Amygdala (tissue), 56 donors: ENCODE measurements at places on chromosomes 4 and X.

DNA sequence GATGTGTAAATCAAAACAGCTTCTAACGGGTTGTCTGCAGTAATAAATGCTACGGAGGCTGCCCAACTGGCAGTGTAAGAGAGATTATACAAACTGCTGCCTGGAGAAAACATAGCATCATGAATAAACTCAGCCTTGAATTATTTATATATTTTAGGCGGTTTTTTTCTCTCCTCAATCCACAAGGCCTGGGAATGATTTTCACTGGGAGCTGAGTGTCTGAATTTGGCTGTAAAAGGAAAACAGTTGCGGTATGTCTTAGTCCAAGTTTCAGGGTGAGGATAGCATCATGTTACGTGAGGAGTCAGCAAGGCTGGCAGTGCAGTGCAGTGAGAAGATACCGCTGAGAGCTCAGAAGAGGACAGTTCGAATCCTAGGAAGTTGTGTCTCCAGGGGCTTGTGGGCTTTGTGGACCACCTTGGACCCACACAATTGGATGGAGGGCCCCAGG lies 291.5 kb upstream of the BOD1L1 start:
- no peak for DNase-seq

- DNase-seq: no peak
Measured at GRCh38 chrX:123340696-123341095, 156.6 kb downstream of the GRIA3 start.

DNA sequence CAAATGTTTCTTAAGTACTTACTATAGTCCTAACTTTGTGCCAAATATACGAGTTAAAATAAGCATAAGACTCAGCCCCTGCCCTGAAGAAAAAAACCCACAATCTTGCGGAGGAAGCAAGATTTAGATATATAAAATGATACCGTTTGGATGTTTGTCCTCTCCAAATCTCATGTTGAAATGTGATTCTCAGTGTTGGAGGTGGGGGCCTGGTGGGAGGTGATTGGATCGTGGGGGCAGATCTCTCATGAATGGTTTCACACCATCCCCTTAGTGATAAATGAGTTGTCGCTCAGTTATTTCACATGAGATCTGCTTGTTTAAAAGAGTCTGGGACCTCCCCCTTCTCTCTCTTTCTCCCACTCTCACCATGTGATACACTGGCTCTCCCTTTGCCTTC lies 28.7 kb downstream of the EFHC2 start:
- no peak for DNase-seq

GRCh38 chr4:15004739-15005301 lies 2.5 kb downstream of the CPEB2 start:
- DNase-seq: peak; percentile 69

GRCh38 chr4:153905231-153905630 lies 116.3 kb upstream of the SFRP2 start:
- DNase-seq: no peak

DNA sequence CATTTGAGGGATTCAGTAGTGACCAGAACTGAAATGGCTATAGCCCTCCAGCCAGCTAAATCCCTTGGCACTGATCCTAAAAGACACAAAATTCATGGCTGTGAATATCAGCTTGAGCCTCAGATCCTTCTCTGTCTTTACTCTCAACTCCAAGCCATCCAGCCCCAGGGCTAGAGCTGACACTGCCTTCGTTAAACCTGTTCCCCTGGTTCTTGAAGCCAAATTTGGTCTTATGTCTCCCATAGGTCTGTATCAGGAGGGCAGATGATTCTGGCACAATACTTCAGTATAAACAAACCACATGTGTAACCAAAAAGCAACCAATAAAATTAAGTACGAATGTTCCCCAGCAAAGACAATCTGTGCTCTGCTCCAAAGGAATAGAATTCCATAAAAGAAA lies 78.0 kb downstream of the ANOS1 start:
- DNase-seq: no peak

DNA sequence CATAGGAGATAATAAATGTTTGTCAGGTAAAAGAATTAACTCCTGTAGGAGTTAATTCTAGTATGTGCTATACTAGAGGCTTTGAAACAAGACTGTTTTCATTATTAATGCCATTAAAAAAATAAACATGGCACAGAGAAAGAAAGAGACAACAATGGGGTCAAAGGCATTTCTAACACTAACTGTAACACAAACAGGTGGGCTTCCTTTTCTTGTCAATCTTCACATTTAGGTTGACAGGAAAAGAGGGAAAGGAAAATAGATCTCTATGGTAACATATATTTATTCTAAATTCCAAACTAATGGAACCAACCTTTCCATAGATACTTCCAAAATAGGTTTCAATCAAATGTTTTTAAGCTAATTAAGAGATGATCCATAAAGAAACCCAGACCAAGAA lies 9.8 kb downstream of the ANKRD17 start:
- no peak for DNase-seq

DNA sequence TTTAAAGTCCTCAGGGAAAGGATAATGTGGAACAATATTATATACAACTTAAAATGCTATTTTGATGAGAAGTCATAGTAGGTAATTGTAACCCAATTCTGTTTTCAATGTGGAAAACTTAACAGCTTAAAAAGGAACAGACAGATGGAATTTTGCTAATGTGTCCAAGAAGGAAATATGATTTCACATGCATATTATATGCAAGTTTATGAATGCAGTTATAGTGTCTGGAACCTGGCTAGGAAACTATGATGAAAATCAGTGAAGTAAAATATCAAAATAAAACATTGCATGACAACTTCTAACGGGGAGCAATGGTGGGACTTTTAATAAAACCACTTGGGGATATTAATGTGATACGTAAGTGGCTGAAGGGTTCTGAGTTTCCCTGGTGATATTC lies 152.6 kb upstream of the HAND2 start:
- DNase-seq: no peak

DNA sequence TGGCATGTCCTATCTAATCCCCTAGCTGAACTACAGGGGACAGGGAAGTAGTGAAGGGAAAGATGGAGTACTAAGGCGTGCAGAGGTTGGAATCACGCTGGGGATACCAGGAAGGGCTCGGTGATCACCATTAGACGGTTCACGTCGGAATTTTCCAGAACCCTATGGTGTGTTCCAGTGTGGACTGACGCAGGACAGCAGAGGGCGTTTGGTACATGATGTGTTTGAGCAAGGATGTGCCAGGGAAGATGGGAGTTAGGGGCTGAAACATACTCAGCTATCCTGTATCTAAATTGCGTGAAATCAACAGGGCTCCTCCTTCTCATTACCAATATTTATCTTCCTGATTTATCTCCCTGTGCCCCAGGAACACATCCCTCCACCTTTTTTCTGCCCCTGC lies 33.7 kb downstream of the PRPS2 start:
- DNase-seq: no peak

- no peak for DNase-seq
Measured at GRCh38 chr4:45323453-45324058, 597.2 kb upstream of the GNPDA2 start.

- no peak for DNase-seq
Measured at GRCh38 chr4:81876106-81876505, 404.4 kb upstream of the RASGEF1B start.

DNA sequence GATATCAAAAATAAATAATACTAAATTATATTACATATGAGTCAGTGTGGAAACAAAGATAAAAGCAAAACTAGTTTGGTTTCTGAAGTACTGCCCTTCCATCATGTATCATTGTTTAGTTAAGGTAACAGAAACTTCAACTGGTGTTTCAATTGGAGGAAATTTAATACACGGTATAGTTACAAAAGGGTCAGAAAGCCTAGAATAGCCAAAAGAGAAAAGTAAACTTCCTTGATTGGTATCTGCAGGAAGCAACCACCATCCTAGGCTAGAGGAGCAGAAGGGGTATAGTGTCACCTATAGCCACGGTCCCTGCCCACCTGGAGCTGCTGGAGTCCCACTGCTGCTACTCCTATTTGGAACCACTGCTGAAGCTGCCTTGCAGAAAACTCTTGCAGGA lies 185.6 kb downstream of the SLC7A11 start:
- DNase-seq: no peak

DNA sequence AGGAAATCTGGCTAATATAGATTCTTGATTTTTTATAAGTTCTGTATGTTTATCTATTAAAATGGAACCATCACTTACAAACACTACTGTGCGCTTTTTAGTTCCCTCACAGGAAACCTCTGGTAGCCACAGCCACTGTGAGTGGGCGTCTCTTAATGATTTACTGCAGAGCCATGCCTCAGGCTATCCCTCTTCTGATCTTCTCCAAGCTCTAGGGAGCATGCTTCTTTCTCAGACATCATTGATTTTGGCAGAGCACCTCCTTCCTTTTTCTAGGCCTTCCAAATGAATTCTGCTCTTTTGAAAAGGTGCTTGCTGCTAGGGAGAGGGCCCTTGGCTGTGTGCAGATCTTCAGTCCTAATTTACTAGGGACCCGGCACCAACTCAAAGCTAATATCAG lies 61.1 kb upstream of the STS start:
- DNase-seq: no peak

GRCh38 chr4:20254511-20255250 lies 3.0 kb downstream of the SLIT2 start:
- no peak for DNase-seq

DNA sequence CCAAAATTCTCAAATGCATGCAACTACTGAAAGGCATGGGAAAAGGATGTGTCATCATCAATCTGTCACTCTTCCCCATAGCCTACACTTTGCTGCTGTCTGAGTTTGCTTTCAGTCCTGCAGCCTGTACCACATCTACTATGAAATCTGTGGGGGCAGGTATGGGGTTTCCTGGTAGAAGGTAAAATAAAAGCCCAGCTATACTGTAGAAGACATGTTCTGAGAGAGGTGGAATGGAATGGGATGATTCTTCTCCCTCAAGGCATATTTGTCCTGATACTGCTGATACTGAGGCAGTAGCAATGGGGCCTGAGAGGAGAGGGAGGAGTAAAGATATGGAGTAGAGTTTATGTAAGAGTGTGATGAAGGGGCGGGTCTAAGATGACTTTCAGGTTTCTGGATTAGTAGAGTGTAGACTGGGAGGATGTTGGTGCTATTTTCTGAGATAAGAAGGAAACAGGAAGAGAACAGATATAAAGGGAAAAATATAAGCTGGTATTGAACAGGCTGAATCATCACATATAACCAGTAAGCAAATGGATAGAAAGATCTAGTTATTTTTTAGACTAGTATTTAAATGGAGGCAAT lies 38.7 kb upstream of the GYPA start:
- DNase-seq: no peak

- no peak for DNase-seq
Measured at GRCh38 chr4:123890889-123891288, 494.3 kb downstream of the SPRY1 start.

- DNase-seq: no peak
Measured at GRCh38 chr4:172515266-172515879, 653.2 kb upstream of the GALNT7 start.

DNA sequence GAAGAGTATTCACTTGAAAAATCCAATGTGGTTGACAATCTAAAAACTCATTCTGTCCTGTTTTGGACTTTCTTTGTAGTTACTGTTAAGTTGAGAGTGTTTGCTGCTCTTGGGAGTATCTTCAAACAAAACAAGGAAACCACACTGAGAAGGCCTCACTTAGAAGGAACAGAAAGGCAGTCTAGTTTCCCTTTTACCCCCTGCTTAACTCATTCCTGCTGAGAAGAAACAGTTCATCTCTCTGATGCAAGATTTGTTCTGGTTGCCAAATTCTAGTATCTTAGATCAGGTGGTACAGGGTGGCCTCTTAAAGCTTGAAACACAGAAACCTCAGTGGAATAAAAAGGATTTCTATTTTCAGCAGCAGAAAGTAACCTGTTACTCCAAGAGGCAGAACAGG lies 41.4 kb downstream of the GUCY2F start:
- DNase-seq: no peak

- no peak for DNase-seq
Measured at GRCh38 chr4:1260418-1261106, 11.6 kb upstream of the CTBP1 start.

- no peak for DNase-seq
Measured at GRCh38 chr4:6153874-6154273, 46.5 kb downstream of the JAKMIP1 start.

DNA sequence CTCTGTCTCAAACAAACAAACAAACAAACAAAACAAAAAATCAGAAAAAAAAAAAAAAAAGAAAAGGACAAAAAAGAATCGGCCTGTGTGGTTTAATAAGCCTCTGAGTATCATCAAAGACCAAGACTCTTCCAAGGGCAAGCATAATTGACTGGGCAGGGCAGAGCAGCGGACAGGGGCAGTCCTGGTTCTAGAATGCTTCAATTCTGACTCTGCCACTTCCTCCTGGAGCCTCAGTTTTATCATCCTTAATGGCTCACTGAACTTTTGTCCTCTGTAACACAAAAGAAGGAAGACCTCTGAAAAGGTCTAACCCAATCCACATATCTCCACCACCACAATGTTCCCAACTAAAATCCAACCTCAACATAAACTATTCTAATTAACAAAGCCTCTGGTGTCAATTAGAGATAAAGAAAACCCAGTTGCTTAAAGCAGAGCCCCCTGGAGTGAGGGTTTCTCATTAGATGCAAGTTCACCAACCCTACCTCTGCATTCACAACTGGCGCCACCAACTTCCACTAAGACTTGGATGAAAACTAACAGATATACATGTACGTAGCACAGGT lies 51.7 kb downstream of the TBC1D9 start:
- no peak for DNase-seq

DNA sequence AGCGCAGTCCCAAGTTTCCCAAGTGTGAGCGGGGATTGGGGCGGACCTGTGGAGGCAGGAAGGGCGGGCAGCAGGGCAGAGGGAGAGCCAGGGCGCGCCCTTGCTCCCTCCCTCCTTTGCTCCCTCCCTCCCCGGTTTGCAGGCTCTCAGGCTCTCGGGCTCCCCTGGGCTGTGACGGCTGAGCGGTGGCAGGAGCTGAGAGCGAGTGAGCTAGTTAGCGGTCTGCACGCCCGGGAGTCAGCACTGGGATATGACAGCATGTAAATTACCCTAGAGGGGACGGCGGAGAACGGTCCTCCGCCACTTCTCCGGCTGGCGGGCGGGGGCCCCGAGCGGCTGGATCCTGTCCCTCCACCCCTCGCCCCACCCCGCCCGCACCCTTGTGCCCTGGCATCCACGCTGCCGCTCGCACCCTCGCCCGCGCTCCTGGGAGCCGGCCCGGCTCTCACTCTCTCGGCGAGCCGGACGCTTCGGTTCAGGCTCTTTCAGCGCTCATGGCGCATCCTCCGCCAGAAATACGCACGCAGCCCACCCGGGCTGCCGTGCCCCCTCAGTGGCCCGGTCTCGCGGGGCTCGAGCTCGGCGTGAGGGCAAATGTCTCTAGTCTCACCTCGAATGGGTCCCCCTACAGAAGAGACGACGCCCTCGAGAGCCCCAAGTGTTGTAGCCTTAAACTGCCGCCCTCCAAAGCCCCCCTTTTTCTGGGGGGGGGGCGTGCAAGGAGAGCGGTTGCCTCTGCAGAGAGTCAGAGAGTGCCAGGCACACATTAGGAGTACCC lies at the start of gene TSC22D3:
Gene TSC22D3 (minus strand): TSS at position 54 of the 778 bp plus-strand sequence. CDS start 368 bp downstream, outside the sequence.
- DNase-seq: peak; percentile 7

DNA sequence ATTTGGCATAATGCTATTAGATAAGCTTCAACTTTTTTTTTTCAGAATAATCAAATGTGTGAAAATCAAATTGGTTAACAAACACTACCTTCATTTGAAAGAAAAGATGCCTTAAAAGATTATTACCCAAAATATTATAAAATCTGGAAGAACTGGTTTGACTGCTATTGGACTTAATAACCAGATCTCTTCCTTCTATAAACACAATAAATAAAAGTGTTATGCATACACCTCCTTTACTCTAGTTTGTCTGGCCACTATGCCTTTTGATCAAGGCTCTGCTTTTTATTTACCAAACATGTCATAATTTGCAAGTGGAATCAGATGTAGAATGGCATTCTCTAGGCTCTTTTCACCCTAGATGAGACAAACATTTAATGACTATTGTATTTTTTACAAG lies 897.3 kb upstream of the EPHA5 start:
- no peak for DNase-seq

- DNase-seq: no peak
Measured at GRCh38 chr4:36310216-36310615, 28.8 kb downstream of the DTHD1 start.
